ENCODE measurements at places on chromosomes 5 and 9.

DNA sequence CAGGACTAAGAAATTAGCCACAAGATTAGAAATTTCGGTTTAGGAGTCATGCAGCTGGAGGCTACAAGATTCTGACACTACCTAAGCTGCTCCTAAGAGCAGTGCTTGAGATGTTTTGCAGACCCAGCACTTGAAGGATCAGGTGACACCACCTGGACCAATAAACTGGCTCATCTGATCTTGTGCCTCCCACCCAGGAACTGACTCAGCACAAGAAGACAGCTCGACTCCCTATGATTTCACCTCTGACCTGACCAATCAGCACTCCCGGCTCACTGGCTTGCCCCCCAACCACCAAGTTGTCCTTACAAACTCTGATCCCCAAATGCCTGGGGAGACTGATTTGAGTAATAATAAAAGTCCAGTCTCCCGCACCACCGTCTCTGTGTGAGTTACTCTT, 170.4 kb downstream of the TTC39B start:
- DNase-seq: no peak

DNA sequence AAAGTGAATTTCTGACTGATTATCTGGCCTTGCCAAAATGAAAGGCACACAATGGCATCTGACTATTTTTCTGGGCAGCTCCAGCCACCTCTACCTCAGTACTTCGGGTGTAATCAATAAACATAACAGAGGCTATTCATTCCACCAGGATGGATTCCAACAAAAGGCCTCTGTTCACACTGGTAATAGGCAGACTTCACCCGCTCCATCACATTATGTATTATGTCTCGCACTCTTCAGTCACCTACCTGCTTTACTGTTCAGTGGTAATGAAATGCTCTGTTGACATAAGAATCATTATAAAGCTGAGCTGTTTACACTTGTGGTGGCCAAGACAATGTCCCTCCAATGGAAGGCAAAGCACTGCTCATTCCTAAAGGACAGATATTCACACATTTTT, 1333.7 kb upstream of the WWC1 start:
- DNase-seq: no peak

GRCh38 chr9:35490155-35490909, 421 bp downstream of the RUSC2 start:
- no peak for DNase-seq

- no peak for DNase-seq
Measured at GRCh38 chr9:135242049-135242396, 154.6 kb downstream of the OLFM1 start.

DNA sequence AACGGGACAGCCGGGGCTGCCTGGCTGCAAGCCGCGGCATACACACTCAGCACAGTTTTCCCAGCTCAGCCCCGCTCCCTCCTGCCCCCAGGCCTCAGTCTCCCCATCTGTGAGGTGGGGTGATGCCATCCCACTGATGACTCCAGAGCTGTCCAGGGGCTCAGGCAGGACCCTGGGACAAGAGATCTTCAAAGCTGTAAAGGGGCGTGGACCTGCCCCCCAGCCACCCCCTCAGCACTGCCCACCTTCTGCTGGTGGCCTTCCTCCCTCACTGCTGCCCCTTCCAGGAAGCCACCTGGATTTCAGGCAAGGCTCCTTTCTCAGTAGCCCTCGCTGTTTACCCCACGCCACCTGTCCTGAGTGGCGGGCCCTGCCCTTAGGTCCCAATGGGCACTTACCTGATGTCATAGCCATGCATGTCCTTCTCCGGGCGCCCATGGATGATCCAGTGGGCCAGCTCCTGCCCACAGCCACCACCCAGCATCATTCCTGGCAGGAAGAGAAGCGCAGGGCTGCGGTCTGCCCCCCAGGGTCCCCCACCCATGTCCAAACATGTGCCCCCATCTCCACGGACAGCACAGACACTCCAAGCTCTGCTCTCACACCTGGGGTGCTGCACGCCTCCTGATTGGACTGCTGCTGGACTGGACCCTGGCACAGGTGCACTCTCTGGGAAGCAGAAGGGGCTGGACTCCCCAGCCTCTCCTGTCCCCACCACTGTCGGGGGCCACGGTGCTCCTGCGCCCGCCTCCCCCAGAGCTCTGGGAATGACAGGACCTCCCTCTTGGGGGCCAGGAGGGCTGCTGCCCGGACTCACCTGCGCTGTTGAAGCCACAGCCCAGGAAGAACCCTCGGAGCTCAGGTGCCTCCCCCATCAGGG, 25.7 kb downstream of the SARDH start:
- no peak for DNase-seq
